ENCODE measurements at places on chromosomes 16 and 17.
A peak's percentile ranks its signal among the peaks of the same experiment; 100 is the strongest.

DNA sequence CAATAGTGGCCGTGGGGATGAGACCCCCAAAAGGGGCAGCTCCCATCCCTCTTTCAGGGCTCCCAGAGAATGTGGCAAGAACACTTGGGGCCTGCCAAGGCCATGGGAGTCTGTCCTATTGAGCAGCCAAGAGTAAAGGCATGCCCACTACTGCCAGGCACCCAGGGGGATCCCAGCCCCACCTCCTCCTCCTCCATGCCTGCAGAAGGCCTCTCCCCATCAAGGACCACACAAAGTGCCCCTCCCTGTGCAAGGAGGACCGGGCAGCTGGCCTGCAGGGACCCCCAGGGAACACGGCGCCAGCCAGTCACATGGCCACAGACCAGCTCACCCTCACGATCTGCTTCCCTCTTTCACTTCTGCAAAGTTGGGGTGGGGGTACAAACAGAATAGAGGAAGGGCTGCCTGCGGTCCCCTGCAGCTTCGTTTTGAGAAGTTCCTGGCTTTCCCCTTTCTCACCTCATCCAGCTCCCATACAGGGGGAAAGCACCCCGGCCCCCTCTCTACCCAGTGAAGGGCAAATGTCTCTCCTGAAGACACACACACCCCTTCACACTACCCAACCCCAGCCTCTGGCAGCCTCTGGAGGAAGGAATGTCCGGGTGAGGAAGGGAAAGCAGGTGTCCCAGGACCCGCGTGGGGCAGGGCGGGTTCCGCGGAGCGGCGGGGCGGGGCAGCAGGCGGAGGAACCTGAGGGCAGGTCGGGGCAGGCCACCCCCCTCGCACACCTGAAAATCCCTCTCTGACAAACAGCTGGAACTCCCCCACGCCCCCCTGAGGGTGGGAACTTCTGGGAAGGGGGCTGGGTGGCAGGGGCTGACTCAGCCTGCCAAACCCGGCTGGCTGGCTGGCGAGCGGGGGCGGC lies 2.0 kb downstream of the PPP1R9B start:
- peak; percentile 54 for DNase-seq

- DNase-seq, result no peak
These were observed 29.0 kb downstream of the GLG1 start for GRCh38 chr16:74577882-74578366.

GRCh38 chr17:56298846-56299245 lies 145.6 kb downstream of the ANKFN1 start:
- DNase-seq, result no peak

GRCh38 chr17:73711184-73711583 lies 66.9 kb upstream of the SDK2 start:
- DNase-seq, result no peak

DNA sequence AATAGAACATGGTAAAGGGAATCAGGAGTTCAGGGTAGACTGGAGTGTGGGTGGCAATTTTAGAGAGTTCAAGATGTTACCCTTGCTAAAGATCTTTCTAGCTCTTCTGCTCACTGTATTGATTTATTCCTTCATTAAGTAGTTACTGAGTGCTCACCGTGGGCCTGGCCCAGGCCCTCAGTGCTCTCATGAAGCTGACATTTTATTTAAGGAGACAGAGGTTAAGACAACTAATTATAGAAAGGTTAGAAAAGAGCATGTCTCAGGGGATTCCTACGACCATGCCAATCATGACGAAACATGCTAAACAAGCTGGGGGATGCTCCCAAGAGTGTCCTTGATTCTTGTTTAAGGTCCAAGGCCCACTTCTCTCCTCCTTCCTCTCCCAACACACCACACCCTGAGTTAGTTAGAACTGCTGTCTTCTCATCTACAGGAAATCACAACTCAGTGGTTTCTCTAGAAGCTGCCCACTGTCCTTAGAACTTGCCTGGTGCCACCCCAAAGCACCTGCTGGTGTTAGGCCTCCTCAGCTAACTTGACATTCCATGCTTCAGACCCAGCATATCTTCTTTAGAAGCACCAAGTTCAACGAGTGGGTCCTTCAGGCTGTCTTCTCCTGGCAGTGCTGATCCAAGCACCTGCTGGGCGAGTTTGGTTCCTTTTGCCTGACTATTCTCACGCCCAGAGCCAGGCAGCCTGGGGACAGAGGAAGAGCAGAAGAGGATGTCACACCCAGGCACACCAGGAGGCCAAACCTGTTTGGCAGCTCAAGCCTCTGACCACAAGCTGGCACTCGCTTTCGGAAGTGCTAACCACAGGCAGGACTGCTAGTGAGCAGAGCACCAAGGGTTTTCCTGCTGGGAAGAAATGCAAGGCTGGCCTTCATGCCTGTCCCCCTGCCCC lies 79.0 kb downstream of the GAS7 start:
- no peak for DNase-seq

- no peak for DNase-seq
These were observed 11.3 kb downstream of the PRSS22 start for GRCh38 chr16:2846511-2847310.

GRCh38 chr17:79818026-79818758 lies 21.0 kb downstream of the CBX4 start:
- no peak for DNase-seq

GRCh38 chr16:81590714-81591544 lies 146.3 kb downstream of the CMIP start:
- no peak for DNase-seq

DNA sequence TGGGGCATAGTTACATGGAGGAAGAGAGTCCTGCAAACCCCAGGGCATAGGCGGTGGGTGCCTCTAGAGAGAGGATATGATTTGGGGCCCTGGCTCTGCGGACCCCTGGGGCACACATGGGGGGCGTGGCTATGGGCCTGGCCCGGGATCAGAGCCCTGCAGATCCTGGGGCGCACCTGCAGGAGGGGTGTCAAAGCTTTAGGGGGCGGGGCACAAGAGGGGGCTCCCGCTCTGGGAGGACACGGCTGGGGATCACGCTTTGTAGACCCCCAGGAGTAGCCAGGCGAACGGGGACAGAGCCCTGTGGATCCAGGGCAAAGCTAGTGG lies 497 bp downstream of the BCL7C start:
- no peak for DNase-seq

- no peak for DNase-seq
These were observed 14.4 kb upstream of the CDIPT start for GRCh38 chr16:29877266-29877961.

DNA sequence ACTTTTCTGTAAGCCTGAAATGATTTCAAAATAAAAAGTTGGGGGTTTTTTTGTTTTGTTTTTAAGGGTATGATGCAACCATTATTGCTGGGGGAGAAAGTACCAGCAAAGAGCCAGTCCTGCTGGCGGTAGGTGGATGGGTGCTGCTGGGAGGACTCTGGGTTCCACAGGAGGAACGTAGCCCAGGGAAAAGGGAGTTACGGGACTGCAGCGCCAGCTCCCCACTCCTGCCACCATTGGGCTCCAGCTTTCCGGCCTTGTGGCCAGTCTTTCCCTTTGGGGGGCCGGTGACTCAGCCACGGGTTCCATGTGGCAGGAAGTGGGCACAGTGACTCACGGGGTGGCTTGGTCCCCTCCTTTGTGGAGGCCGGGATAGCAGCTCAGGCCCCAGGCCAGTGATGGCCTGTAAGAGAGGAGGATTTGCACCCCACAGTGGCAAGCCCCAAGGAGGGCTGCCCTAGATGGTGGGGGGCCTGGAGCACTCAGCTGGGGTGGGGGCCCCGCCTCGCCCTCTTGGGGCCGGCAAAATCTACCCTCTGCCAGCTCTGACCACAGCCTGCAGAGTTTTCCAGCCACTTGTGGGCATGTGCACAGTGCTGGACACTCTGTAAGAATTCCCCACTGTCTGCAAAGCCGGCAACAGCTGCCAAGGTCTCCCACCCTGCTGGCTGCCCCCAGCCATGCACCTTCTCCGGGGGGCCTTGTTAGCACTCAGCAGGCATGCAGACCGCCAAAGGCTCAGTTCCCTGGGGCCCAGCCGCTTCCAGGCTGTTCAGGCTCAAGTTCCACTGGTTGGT lies 30.4 kb downstream of the SOCS3 start:
- DNase-seq, result no peak

- DNase-seq, result no peak
These were observed 218.7 kb downstream of the GSG1L start for GRCh38 chr16:27844826-27845225.

- DNase-seq, result no peak
These were observed 6.8 kb downstream of the TPSG1 start for GRCh38 chr16:1218061-1218929.

DNA sequence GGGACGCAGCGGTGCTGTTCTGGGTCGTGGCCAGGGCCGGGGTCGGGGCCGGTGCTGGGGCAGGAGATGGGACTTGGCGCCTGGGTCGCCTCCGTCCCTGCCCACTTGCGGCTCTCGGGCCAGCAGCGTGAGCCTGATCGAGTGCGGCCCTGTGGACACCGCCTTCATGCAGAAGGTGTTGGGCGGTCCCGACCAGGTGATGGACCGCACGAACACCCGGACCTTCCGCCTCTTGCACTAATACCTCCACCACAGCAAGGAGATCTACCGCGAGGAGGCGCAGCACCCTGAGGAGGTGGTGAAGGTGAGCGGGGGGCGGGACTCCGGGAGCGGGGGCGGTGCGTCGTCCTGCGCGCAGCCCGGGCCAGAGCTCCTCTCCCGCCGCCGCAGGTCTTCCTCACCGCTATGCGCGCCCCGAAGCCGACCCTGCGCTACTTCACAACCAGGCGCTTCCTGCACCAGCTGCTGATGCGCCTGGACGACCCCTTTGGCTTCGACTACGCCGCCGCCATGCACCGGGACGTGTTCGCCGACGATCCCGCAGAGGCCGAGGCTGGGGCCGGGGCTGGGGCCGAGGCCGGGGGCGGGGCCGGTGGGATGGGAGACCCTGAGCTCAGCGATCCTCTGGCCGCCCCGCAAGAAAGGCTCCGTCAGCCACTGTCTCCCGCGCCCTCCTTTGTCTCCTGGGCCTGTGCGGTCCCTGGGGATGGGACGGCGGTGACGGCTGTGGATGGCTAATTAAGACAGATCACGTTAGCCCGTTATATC lies 4.5 kb upstream of the HSD17B1 start:
- peak; percentile 64 for DNase-seq

DNA sequence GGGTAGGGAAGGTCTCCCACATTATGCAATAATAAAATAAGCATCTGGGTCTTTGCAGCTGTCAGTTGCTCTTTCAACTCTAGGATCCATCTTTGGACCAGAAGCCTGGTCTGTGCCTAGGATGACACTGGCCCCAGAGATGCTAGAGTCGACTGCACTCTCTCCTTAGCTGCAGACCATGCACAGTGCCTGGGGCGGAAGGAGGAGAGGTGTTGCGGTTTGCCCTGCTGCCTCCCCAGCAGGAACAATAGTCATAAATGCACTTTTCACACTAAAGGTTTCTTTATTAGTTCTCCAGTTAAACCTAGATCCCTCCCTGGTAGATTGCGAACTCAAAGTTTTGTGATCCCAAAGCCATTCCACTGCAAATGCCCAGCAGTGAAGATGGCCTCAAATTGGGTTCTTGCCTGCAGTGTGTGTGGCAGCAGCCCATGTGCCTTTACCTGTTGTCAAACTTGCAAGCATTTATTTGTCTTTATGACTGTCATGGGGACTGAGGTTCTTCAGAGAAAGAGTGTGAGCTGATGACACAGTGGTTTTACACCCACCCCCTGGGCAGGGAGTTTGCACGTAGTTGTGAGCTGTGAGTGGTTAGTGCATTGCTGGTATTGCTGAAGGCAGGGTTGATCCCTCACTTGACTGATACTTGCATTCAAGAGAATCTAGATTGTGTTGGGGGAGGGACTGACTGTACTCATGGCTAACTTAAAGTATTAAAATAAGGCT lies 10.3 kb downstream of the ATXN1L start:
- DNase-seq, result no peak

- DNase-seq, result no peak
These were observed 37.7 kb upstream of the PHLPP2 start for GRCh38 chr16:71762186-71762585.

DNA sequence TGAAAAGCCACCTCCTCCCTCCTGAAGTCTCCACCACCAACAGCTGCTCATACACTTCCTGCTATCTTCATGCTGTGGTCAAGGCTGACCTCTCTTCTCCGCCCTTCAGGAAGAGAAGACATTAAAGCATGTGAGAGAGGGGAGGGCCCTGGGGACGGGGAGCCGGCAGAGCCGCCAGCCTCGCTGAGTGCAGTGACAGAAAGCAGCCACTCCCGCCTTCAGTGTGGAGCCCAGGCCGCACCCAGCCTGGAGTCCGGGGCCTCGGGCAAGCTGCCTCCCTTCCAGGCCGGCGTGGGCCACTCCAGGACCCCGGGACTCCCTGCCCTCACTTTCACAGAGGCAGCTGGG lies 94.7 kb upstream of the TNRC6C start:
- DNase-seq, result no peak

DNA sequence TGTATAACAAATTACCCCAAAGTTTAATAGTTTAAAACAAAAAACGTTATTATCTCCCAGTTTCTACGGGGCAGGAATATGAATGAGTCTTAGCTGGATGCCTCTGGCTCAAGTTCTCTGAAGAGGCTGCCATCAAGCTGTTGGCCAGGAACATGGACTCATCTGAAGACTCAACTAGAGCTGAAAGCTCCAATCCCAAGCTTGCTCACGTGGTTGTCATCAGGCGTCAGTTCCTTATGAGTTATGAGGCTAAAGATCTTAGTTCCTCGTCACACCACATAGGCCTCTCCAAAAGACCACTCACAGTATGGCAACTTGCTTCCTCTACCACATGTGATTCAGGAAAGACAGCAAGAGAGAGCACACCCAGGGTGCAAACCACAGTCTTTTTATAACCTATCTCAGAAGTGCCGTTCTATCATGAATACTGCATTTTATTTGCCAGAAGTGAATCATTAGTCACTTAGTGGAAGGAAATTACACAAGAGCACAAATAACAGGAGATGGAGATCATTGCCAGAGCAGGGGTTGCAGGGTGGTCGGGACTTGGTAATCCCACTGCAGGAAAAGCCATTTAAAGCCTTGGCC lies 48.7 kb upstream of the NLK start:
- DNase-seq, result no peak

- no peak for DNase-seq
These were observed 12.4 kb downstream of the ODAD4 start for GRCh38 chr17:41942626-41943373.

- no peak for DNase-seq
These were observed 8.6 kb downstream of the MAP2K3 start for GRCh38 chr17:21292867-21293830.

GRCh38 chr16:66728117-66728787 lies 23.2 kb downstream of the DYNC1LI2 start:
- no peak for DNase-seq

DNA sequence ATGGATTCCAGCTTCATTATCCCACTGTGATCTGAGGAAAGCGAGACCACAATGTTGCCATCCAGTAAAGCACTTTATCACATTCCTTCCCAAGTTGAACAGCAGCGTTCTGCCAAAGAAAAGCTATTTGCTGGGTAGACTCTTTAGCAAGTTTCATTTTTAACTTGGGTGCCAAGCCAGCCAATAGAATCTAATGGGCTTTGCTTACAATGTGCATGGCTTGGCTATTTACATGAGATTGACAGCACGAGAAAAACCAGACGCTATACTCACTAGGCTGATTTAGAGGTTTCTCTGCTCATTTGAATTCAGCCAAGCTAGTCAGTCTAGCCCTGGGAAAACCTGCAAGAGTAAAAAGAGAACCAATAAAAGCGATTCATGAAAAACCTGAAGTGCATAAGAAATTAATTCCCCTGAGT lies 108.9 kb downstream of the CDH13 start:
- DNase-seq, result no peak

All from activated naive CD8-positive, alpha-beta T cell treated with anti-CD3 and anti-CD28 coated beads, Interleukin-2, amount 50 U/mL, for 16 hours (primary cell).